ENCODE measurements at places on chromosomes 2 and 18.

GRCh38 chr2:215465256-215465655 is 29.4 kb upstream of the FN1 start:
- DNase-seq: no peak

GRCh38 chr18:45830917-45831316 is 5.4 kb downstream of the SIGLEC15 start:
- DNase-seq: no peak

GRCh38 chr2:73979021-73979420 is 5.7 kb upstream of the TET3 start:
- peak; percentile 77 for DNase-seq

DNA sequence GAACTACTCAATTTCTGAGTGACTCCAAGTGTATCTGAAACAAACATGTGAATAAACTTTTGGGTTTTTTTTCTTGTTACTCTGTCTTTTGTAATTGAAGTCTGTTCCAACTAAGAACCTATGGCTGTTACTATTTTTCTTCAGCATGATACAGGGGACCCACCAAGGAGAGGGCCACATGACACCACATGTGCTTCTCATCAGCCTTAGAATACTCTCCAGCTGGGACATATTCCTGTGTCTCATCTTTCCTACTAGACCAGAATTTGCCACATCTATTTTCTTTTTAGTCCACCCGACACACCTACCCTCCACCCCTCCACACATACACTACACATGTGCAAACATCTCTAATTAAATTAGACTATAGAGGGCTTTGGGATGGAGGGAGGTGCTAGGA is 191.7 kb upstream of the NDUFV2 start:
- no peak for DNase-seq

DNA sequence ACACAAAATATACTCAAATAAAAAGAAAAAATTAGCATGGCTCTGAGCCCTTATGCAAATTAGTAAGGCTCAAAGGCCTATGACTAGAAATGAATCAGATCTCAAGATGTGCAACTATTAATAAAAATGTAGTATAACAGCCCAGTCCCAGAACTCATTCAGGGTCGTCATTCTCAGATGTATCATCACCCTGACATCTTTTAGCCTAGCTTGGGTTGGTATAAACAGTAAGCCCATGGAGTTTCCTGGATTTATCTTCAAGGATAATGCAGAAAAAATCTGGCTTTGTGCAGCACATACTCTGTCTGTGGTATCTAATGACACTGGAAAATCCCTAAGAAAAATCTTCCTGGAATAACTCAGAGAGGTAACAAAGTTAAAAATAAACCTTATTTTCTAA is 239.3 kb downstream of the ZNF385B start:
- no peak for DNase-seq

DNA sequence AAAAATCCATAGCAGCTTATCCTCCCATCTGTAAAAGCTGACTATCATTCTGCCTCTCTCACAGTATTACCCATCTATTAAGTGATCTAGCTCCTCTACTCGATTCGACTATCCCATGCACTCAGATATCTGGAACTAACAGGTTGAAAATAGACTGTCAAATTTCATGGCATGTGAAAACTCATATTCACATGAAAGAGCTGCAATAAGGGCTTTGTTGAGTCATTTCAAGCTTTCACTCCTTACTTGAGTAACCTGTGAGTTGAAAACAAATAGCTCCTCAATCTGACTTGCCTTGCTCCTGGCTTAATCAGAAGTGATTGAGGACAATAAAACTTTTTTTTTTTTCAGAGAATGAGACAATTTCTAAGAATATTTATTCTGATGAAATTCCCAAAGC is 192.4 kb upstream of the ERBB4 start:
- peak; percentile 69 for DNase-seq
